ENCODE measurements at places on chromosomes 7 and 10. TPM values are rescaled to one million over a fixed set of nuclear protein-coding genes. Genes with fewer than 3 reads are reported as not detected.

The KIAA1217 gene
- total RNA-seq, result 1.5 TPM

The BMPER gene
- 4.3 TPM for total RNA-seq

The TM9SF3 gene
- total RNA-seq, result 93.9 TPM

The ADIRF gene
- not detected for total RNA-seq

The ASB10 gene
- not detected for total RNA-seq

The DAGLB gene
- 23.8 TPM for total RNA-seq

The SAP25 gene
- total RNA-seq, result not detected

The SFRP4 gene
- total RNA-seq, result 3.0 TPM

The PDGFA gene
- 28.9 TPM for total RNA-seq

The TRIM73 gene
- 2.1 TPM for total RNA-seq

The CD36 gene
- not detected for total RNA-seq

The HECW1 gene
- total RNA-seq, result 17.2 TPM

The MSMB gene
- 0.42 TPM for total RNA-seq

The GPR22 gene
- total RNA-seq, result not detected

The PLEKHS1 gene
- 0.07 TPM for total RNA-seq

The ACBD7 gene
- 1.4 TPM for total RNA-seq

The PNLIPRP3 gene
- total RNA-seq, result not detected

The LRRC18 gene
- not detected for total RNA-seq

Measured in A549 treated with Hydrocortisone at 1 μM for 4 hours (cell line).